ENCODE measurements at places on chromosomes 4 and X. TPM values are rescaled to one million over a fixed set of nuclear protein-coding genes. Genes with fewer than 3 reads are reported as not detected.

Gene ASB12
- total RNA-seq: 0.16 TPM

Gene SPATA4
- not detected for total RNA-seq

Gene GNL3L
- 91.8 TPM for total RNA-seq

Gene ATRX
- total RNA-seq: 51.5 TPM

Gene GABRE
- total RNA-seq: not detected

Gene HPSE
- 7.8 TPM for total RNA-seq

Gene STATH
- not detected for total RNA-seq

Gene CXCL11
- 0.60 TPM for total RNA-seq

Gene SLITRK4
- total RNA-seq: not detected

Gene MYOZ2
- total RNA-seq: not detected

Gene SYTL5
- not detected for total RNA-seq

Gene RAI2
- 0.98 TPM for total RNA-seq

Gene NAP1L3
- total RNA-seq: 3.2 TPM

Gene DGAT2L6
- not detected for total RNA-seq

Gene RBM10
- 69.0 TPM for total RNA-seq

Gene MAGT1
- total RNA-seq: 37.5 TPM

Gene MORF4L2
- total RNA-seq: 257 TPM

Gene C4orf50
- not detected for total RNA-seq

Gene SYTL4
- not detected for total RNA-seq

Gene RAB33A
- total RNA-seq: 26.1 TPM

Gene ABHD18
- total RNA-seq: 18.6 TPM

Gene PGAM4
- not detected for total RNA-seq

Gene CT45A1
- not detected for total RNA-seq
